ENCODE measurements at places on chromosomes 13 and 19. TPM values are rescaled to one million over a fixed set of nuclear protein-coding genes. Genes with fewer than 3 reads are reported as not detected.

Gene IL17D
- 1.5 TPM for total RNA-seq

Gene ZNF577
- total RNA-seq, result 3.1 TPM

Gene ANO8
- 2.2 TPM for total RNA-seq

Gene ZNF730
- total RNA-seq, result 0.54 TPM

Gene CYP2A6
- total RNA-seq, result not detected

Gene DCLK1
- total RNA-seq, result 12.7 TPM

Gene RFPL4A
- total RNA-seq, result 0.87 TPM

Gene PRR36
- not detected for total RNA-seq

Gene ZNF563
- total RNA-seq, result 2.0 TPM

Gene GJB6
- total RNA-seq, result not detected

Gene ZNF208
- total RNA-seq, result 0.09 TPM

Gene KIRREL2
- not detected for total RNA-seq
